Right atrium auricular region (tissue), 2 donors: ENCODE measurements at places on chromosomes 6 and 20. TPM values are rescaled to one million over a fixed set of nuclear protein-coding genes. Genes with fewer than 3 reads are reported as not detected.

Gene TSPO2
- not detected for total RNA-seq

GRCh38 chr6:10413850-10414738 lies 780 bp downstream of the TFAP2A start:
- no peak for DNase-seq

DNA sequence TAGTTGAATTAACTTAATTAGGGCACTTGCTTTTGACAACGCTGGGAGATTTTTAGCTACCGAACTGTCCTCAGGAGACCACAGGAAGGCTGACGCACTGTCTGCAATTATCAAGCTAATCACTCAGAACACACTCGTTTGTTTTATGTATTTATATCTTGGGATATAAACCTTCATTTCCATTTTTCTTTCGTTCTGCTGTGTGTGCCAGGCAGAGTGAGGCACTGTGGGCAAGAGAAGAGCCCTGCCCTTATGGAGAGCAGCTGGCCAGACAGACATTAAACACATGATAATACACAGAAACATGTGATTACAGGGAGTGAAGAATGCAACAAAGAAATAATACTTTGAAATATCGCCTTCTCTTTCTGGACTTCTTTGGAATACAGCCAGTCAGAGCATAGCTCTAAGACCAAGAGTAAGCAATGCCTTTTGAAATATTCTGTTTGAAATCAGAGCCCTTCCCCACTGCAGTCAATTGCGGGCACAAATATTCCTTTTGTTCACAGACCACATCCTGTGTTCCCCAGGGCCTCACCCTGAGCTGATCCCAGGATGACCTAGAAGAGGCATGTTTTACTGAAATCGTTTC lies 96.8 kb downstream of the ANKRD60 start:
- DNase-seq, result peak; percentile 26

GRCh38 chr6:64238071-64238470 lies 602.5 kb downstream of the PHF3 start:
- no peak for DNase-seq

- no peak for DNase-seq
Measured at GRCh38 chr20:4962241-4962855, 39.0 kb downstream of the SLC23A2 start.

Gene DSE
- total RNA-seq, result 31.7 TPM

Gene PRDM1
- 1.8 TPM for total RNA-seq

DNA sequence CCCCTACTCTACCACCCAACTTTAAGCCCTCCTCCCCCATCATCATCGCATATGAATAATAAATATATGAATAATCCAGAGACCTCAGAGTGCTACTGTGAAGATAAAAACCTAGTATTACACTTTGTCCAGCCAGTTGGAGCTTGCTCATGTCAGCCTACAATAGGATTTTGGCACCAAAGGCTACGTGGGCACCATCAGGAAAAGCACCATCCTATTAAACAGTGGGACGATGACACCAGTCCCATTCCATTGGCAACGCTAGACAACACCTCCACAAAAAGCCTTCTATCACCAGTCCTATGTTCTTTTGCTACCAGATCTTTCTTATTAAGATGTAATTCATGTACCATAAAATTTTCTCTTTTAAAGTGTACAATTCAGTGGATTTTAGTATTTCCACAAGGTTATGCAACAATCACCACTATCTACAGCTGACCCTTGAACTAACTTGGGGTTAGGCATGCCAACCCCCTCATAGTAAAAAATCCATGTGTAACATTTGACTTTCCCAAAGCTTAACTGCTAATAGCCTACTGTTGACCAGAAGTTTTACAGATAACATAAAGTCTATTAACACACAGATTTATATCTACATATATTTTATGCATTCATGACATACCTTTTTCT lies 41.1 kb downstream of the CNKSR3 start:
- DNase-seq, result no peak

DNA sequence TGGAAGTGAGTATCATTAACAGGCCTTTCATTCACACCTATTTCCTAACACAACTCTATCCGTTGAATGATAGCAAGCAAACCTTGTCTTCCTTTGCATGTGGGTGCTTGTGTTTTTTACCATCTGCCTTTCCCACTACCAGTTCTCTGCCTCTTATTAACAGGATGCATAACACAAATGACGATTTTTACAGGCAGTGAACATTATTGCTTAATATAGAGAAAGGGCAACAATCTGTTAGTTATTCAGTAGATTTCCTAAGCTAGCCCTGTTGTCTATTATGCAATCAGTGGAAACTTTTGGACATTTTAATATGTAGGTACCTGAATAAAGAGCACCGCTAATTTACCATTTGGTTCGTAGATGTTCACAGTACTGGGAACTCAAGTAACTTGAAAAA lies 348.8 kb upstream of the PLCB4 start:
- DNase-seq, result no peak

Gene ENPP1
- total RNA-seq, result 3.4 TPM

Gene FILIP1
- total RNA-seq, result 117 TPM

- no peak for DNase-seq
Measured at GRCh38 chr6:150293019-150293418, 75.8 kb upstream of the IYD start.

GRCh38 chr6:153941768-153942167 lies 97.3 kb upstream of the OPRM1 start:
- DNase-seq, result no peak

DNA sequence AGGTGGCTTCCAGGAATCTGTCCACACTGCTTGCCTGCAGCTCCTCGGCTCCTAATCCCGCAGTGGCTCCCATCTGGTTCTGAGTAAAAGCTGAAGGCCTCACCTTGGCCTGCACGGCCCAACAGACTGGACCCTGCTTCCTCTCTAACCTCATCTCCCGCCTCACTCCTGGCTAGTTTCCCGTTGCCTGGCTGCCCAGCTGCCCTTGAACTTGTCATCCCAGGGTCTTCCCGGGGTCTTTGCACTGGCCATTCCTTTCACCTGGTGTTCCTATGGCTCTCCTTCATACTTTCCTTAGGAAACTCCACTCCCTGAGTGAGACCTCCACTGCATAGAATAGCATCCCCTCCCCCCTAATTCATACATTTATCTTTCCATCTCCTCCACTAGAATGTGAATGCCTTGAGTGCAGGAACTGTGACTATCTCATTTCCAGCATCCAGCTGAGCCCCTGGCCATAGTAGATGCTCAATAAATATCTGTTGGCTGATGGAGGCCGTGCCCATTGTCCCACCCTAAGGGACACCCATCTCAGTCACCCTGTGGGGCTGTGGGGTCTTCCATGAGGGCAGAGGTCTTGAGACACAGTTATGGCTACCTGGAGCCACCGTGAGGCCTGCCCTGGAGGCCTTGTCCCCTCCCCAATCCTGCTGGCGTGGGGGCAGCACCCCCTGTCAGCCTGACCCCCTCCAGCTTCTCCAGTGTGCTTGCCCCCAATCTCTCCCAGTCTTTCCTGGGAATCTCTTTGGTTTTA lies 9.1 kb upstream of the SIRPA start:
- no peak for DNase-seq
